Frontal cortex (tissue), 4 donors: ENCODE measurements at places on chromosomes 7 and 10. TPM values are rescaled to one million over a fixed set of nuclear protein-coding genes. Genes with fewer than 3 reads are reported as not detected.

The OR2A5 gene
- not detected for total RNA-seq

The BTRC gene
- total RNA-seq, result 39.1 TPM

DNA sequence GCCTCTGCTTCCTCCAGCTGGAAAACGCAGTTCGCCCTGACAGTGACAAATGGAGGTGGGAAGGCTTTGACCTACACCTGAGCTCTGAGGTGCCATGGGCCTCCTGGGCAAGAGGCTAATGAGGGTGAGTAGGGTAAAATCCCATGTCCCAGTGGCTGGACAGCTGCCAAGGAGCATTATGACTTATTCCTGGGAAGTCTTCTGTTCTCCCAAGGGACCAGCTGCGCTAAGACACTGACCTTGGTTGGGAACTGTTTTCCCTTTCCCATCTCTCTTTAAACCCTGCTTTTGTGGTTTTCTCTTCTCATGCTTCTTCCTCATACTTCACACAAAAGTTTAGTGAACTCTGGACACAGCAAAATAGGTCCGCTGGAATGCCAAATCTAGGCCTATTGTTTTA, 72.6 kb downstream of the COPG2 start:
- DNase-seq, result no peak

DNA sequence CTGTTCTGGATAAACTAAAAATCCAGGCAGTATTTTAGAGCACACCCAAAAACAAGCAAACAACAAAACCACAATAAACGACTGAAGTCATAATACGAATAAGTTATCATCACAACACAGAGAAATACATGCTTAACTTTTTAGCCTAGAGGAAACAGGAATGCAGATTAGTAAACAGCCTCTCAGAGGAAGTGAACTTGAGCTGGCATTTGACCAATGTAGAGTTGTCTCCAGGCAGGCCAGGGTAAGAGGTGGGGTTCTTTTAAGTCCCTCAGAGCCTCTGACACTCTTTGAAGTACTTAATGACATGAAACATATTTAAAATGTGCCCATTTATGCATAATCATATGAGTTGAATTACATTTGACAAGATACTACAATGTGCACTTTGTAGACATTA, 43.3 kb upstream of the PLXDC2 start:
- no peak for DNase-seq

GRCh38 chr7:138287549-138287948, 172.5 kb upstream of the TRIM24 start:
- DNase-seq, result no peak
